ENCODE measurements at places on chromosomes 1 and 21.

GRCh38 chr1:115190540-115191170 lies 101.4 kb upstream of the TSPAN2 start:
- no peak for DNase-seq

DNA sequence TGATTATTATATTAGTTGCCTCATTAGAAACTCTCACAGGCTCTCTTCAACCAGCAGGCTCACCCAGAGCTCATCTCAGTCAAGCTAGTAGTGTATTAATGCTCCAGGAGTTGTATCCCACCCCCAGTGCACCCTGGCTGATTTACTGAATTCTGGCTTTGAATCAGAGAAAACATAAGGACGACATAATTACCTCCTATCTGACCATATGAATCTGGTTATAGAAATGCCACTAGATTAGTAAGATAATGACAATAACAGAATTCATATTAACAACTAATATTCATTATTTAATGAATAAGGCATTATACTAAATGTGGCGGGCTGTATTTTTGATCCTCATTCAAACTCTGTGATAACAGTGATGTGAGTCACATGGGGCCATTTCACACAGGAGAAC lies 1066.7 kb downstream of the TTLL7 start:
- DNase-seq = no peak

GRCh38 chr1:209755926-209756614 lies at the start of gene TRAF3IP3:
TSS of gene TRAF3IP3 (plus strand) at chr1:209756053. CDS start at chr1:209760040, 3,987 bp downstream.
- no peak for DNase-seq

DNA sequence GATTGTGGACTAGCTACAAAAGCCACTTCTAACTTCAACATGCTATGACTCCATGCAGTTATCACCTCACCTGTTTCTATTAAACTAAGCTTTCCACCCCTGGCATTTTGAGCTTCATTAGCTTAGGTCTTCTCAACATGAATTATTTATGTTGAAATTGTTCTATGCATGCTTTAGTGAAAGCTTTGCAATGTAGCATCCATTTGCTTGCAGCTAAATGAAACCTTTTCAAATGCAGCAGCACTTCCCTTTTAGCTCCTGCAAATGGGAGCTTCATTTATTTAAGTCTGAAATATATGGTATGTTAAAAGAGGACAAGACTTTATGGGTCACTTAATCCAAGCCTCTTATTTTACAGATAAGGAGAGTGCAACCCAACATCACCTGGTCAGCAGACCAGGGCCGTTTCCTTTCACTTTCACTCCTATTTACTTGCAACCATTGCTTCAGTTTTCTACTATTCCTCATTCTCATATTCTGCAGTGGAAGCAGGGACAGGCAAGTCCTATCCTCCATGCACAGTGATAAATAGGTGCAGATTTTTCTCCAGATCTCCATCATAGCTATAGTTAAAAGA lies 56.4 kb upstream of the SAMSN1 start:
- no peak for DNase-seq

DNA sequence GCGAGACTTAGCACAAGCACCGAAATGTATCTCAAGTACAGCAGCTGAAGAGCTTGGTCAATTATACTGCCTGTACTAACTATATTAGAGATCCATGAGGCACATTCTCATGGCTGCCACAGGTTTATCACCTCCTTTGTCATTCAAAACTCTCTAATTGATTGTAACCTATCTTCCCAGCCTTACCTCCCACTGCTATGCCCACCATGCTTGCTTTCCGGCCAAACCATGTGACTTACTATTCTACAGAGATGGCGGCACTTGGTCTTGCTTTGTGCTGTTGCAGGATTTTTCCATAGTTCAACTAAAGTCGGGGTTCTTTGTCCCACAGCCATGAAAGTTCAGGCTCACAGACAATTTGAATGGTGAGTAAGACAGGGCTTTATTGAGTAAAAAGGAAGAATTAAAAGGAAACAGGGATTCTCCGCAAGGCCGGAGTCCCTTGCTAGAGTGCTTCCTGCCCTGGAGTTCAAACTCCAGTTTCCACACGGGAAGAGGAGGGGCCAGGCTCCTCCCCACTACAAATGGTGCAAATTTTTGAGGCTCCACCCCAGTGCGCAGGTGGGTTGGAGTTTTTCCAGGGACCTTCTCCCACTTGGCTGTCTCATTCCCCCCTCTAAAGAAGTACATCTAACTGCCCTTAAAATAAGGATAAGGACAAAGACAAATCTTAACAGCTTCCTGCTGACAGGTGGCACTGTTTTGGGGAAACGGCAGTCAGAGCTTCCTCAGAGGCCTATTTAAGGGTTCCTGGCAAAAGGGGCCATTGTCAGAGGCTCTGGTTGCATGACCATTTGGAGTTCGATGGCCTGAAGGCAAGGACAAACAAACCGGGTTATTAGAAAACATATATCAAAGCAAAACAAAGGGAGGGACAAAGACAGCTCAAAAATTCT lies 28.7 kb downstream of the FMO2 start:
- DNase-seq = no peak

- no peak for DNase-seq
These were observed 2.0 kb downstream of the TRIM17 start for GRCh38 chr1:228414511-228415211.

DNA sequence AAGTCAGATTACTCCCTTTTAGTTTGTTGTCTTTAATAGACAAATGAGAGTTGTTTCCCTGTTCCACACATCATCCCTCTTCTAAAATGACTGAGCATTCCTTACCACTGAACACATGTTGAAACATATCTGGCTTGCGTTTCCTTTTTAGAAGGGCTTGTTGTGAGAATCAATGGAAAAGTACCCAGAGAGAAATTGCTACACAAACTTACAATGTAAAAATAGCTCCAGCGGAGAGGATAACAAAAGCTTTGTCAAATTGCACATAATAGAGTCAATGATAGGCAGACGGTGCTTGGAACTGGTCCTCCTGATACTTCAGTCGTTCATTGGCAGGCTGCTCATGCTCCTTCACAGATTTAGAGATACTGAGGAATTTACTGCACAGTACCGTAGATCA lies 123.9 kb downstream of the CYYR1 start:
- no peak for DNase-seq

- DNase-seq = no peak
These were observed 85.0 kb downstream of the MRPL37 start for GRCh38 chr1:54284781-54285529.

- DNase-seq = peak; percentile 72
These were observed 124.2 kb downstream of the GRIK3 start for GRCh38 chr1:36909946-36910725.

GRCh38 chr1:119732465-119733168 lies 20.9 kb downstream of the PHGDH start:
- no peak for DNase-seq

DNA sequence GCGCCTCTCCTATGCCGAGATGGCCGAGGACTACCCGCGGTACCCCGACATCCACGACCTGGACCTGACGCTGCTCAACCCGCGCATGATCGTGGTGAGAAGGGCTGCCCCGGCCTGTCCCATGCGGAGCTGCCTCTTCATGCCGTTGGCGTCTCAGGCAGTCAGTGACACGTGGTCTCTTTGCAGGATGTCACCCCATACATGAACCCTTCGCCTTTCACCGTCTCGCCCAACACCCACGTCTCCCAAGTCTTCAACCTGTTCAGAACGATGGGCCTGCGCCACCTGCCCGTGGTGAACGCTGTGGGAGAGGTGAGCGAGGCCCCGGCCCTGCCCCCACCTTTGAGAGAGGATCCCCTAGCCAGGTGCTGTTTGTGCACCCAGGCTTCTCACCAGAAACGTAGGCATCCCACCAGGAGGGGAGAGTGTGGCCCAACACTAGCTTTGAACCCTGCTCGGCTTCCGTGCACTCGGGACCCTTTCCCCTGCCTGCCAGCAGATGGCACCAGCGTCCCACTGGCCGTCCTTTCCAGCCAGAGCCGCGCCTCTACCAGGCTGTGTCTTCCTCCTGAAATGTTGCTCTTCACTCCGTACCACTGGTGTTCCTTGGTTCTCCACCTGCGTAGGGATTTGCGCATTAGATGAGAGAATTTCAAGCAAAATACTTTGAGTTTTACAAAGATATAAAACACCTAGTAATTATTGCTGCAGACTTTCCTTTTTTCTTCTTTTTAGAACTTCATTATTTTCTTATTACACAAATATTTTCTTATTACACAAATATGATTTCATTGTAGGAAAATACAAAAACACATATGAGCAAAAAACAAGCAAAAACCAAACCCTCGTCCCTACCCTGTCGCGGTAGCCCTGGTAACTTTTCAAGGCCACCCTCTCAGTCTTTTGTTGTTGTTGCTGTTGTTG lies 9.0 kb downstream of the NPPA start:
- no peak for DNase-seq

GRCh38 chr1:64363111-64363510 lies 106.8 kb upstream of the CACHD1 start:
- no peak for DNase-seq

GRCh38 chr1:56845343-56845742 lies 9.3 kb upstream of the C8A start:
- DNase-seq = no peak

GRCh38 chr1:96845464-96845863 lies 123.9 kb downstream of the PTBP2 start:
- no peak for DNase-seq

- DNase-seq = no peak
These were observed 19.0 kb downstream of the YTHDF2 start for GRCh38 chr1:28755701-28756100.

DNA sequence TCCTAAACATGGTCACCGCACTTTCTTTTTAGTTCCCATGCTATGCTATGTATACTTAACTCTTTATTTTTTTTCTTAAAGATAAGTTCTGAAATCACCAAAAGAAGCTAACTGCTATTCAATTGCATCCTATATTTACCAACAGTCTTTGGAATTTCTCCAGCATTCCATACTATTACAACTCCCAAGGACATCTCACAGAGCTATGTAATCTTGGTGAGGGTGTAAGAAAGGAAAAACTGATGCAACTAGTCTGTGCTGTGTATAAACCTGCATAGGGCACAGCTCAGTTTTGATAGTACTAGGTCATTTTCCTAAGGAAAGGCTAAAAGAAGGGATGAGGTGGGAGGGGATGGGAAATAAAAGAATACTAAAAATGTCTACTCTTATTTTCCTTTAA lies 78.0 kb downstream of the PTPN14 start:
- no peak for DNase-seq

DNA sequence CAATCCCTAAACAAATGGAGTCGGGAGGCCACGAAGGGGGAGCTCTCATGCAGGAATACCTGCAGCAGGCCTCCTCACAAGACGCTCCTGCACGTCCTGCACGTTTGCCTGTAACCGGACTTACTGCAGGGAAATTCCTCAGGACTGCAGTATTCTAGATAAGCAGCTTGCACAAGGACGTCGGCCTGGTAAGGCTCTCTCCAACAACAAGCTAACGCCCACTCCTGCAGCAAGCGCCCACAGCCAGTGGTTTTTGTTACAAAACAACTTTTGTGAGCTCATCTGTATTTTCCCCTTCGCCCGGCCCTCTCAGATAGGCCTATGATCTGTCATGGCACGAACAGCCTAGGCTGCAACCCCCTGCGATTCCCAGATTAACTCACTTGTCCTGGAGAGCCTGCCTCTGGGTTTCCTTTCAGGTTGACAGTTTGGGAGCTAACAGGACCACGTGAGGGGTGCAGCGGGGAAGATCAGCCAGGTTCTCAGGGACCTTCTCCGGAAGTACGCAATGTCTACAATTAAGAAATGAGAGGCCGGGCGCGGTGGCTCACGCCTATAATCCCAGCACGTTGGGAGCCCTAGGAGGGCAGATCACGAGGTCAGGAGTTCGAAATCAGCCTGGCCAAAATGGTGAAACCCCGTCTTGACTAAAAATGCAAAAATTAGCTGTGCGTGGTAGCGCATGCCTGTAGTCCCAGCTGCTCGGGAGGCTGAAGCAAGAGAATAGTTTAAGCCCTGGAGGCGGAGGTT lies 921 bp upstream of the MIB2 start:
- DNase-seq = no peak

- DNase-seq = no peak
These were observed 51.1 kb downstream of the ZNF326 start for GRCh38 chr1:90045853-90046563.

DNA sequence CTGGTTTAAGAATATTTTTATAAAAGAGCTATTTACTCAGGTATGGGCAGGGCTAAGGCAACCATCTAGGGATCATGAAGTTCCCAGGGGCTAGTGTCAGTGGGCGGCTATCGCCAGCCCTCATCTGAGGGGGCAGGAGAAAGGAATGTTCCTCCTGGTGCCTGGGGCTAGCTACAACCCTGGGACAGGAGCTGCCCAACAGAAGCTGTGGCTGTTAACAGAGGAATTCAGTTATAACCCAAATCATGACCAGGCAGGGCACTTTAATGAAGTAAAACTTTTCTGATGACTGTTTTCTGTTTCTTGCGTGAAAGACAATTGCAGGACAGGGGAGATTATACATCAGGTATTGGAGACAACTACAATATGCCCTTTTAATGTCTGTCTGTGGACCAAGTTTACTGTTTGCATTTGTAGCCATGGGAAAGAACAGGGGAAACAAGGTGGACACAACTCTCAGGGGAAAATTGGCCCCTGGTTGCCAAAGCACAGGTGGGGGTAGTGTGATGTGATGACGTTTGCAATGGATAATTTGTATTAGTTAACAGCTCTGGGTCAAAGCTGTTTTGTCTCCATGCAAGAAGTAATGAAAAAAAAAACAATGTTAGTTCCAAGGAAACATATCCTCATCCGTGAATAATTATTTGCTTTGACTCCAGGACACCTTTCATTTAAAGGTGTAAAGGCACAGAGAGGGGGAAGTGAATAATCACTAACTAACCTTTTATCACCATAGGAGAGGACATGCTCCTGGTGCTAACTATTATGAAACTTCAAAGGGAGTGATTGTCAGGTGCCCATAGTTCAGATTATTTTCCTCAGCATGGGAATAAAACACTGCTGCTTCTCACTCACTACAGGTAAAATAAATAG lies 105.2 kb downstream of the TSEN15 start:
- DNase-seq = no peak

DNA sequence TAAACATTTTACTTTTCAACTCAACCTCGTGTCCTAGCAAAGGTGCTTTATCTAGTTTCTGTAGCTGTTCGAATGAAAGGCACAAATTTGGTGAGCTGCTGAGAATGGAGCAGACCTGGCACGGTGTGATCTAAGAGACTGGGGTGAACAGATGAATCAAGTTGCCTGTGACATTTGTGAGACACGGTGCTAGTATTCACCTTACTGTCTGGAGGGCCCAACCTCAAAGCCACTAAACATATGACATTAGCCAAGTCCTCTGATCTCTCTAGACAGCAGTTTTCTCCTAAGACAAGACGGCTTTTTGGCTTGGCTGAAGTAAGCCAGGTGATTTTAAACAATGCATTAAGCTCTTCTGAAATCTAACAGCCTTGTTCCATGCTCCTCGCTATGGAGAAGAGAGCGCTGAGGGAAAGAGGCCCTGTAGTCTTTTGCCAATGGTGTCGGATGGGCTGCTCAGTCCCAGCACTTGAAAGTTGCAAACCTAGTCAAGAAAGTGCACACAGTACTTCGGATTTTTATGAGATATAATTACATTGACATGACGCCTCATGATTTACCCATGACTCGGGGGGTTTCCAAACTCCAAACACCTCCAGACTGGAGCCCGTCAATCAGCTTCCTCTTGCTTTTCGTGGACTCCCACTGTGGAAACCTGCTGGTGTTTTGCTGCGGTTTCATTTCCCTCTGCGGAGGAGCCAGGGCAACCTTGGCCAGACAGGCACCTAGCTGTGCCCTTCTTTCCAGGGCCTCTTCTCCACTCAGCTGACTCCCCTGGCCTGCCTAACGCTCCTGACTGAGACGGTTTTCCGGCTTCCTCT lies 794 bp upstream of the TOR3A start:
- no peak for DNase-seq

GRCh38 chr1:37009521-37009920 lies 24.8 kb downstream of the GRIK3 start:
- DNase-seq = no peak

- DNase-seq = no peak
These were observed 34.5 kb downstream of the DBT start for GRCh38 chr1:100215101-100215500.

GRCh38 chr1:61581251-61581650 lies 143.7 kb downstream of the TM2D1 start:
- DNase-seq = no peak

Data from vagina (tissue), 2 donors.